Muscle of arm (tissue), 14 donors: ENCODE measurements at places on chromosomes 16 and 17. TPM values are rescaled to one million over a fixed set of nuclear protein-coding genes. Genes with fewer than 3 reads are reported as not detected.

DNA sequence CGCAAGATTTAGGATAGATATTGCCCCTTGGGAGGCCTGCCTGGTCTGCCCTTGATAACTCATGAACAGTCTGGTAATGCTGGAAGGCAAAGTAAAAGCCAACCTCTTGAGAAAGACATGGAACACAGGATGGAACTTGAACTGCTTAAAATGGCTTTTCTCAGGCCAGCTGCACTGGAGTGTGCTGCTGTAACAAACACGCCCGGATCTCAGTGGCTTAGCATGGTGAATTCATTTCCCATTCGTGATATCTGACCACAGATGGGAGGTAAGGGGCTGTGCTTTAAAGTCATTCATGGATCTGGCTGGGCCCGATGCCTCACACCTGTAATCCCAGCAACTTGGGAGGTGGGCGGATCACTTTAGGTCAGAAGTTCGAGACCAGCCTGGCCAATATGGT lies 113.2 kb downstream of the WWOX start:
- DNase-seq: no peak

GRCh38 chr16:68300734-68301459 lies 9.8 kb downstream of the SLC7A6OS start:
- no peak for DNase-seq

Gene PRR35
- polyA plus RNA-seq: 0.11 TPM

Gene RGS9
- polyA plus RNA-seq: 2.1 TPM

Gene EPX
- 0.20 TPM for polyA plus RNA-seq

- no peak for DNase-seq
Observed at GRCh38 chr17:9529033-9529700, 46.5 kb downstream of the STX8 start.

GRCh38 chr17:13410214-13410613 lies 191.5 kb downstream of the HS3ST3A1 start:
- no peak for DNase-seq

DNA sequence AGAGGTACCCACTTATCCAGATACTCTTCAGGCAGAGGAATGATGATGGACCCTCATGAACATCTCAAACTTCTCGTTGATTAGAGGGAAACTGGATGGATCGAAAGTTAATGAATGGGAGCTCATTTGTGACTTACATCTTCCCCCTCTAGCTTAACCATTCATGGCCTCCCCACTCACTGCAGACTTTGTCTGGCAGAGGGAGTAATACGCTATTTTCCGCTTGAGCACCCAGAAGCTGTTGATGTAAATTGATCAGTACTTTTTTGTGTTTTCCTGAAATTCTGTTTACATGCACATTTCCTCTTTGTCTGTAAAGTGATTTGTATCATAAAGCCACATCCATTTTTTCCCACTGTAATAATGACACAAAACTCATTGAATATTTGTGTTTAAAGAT lies 239.1 kb upstream of the RBFOX1 start:
- DNase-seq: no peak

DNA sequence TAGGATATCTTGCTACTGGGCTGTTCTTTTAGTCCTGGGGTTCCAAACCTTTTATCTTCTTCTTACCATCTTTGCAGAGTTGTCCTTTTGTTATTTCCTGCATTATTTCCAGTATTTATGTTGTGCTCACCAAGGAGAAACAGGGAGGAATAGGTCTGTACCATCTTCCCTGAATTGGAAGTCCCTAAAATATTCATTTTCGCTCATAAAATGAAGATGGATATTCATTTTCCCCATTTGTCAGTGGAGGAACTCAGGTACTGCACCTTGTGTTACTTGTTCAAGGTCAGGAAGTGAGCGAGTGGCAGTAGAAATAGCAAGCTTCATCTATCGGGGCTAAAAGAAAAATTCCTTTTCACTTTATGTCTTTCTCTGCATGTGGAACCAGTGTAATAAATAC lies 989.7 kb downstream of the CDH11 start:
- no peak for DNase-seq

Gene SLC38A10
- polyA plus RNA-seq: 37.6 TPM

DNA sequence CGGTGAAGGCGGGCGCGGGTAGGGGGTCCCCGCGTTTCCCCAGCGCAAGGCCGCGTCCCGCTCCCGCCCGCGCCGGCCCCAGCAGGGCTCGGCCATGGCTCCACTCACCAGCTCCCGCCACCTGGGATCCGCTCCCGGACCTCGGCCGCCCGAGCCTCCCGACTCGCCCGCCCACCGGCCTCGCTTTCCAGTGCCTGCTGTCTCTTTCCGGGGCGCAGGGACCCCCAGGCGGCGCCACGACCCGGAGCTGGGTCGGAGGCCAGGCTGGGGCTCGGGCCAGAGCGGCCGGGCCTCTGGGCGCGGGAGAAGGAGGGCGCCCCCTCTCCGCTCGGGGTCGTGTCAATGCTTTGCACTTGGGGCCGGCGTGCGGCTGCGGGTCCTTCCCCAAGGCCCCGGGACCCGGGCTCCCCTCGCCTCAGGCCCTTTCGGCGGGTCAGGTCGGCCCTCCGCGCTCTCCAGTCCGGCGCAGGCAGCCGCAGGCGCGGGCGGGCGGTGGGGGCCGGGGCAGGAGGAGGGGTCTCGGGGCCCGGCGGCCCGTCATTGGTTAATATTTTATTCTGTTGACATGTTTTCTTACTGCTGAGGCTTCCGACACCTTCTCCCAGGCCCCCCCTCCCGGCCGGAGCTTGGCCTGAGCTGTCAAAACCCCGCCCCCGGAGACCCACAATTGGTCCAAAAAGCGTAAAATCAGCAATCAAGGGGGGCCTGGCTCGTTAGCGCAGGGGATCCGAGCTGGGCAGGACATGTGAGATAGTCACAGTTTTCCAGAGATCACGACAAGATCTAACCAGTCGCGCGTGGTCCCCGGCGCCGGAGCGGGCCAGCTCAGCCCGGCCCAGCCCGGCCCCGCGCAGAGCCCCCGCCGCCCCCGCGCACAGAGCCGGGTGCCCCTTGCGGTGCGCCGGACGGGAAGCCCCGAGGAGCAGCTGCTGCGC lies at the start of gene TBX2:
Gene TBX2 (plus strand): TSS at position 713 of the 935 bp plus-strand sequence. CDS start 334 bp downstream, outside the sequence.
- peak; percentile 75 for DNase-seq

DNA sequence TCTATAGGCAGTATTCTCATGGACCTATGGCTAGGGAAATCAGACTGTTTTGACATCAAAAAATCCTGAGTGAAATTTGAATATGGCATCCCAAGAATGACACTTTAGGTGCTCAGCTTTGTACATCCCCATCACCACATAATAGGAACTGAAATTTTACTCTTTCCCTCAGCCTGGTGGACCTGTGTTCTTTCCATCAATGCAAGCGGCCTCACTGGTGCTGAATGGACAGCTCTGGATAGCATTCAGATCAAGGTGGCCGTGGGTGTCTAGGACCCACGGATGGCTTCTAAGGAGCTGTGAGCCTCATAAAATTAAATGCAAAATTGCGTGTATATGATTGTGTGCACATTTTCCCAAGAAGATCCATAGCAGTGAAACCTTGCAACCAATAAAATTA lies 152.6 kb downstream of the MAP2K6 start:
- no peak for DNase-seq

- DNase-seq: no peak
Observed at GRCh38 chr17:47273245-47273644, 19.6 kb downstream of the ITGB3 start.

- peak; percentile 35 for DNase-seq
Observed at GRCh38 chr17:41308251-41308917, 725 bp downstream of the KRTAP16-1 start.

Gene SOCS1
- 1.6 TPM for polyA plus RNA-seq
